Fibroblast of skin of right biceps (primary cell): ENCODE measurements at places on chromosomes 7 and 10.
A peak's percentile ranks its signal among the peaks of the same experiment; 100 is the strongest.

- DNase-seq = no peak
Observed at GRCh38 chr10:13053794-13054462, 46.0 kb upstream of the OPTN start.

DNA sequence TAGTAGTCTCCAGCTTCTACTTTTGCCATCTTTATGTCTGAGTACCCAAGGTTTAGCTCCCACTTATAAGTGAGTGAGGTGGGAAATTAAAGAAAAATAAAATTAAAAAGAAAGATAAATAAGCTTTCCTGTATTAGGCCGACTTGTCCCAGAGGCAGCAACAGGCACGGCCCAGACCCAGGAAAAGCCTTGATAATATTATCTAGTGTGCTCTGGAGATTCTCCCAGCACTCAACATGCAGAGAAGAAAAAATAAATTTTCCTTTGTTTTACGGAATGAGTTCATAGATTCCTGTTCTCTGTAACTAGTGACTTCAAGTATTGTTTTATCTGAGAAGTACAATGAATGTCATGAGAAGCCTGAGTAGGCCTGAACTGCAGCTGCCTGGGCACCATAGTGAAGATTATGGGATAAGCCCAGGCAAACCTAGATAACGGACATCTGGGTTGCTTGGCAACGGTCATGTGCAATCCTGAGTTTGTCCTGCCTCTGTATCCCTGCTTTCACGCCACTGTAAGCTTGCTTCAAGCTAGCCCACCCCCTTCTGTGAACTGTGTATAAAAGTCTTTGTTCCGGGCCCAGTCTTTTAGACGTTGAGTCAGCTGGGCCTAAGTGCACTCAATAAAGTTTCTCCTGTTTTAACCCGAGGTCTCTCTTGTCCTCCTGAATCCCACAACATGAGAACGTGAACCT, 6.4 kb downstream of the ATE1 start:
- DNase-seq = no peak

DNA sequence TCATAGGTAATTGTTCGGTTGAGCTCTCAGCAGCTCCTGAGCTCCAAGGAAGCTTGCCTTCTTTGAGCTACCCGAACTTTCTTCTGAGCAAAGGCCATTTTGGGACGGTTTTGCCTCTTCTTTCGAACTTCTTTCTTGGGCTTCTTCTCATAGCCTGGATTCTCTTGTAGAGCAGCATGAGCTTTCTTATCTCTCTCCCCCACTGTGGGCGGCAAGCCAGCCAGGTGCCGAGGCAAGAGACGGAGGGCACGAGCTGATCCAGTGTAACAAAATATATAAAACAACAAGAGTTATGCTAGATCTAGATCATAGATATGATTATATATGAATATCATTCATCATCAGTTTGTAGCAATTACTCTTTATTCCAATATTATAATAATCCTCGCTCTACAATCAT, 16.5 kb upstream of the KNDC1 start:
- DNase-seq = no peak

- no peak for DNase-seq
Observed at GRCh38 chr7:154861589-154861988, 141.3 kb downstream of the PAXIP1 start.

DNA sequence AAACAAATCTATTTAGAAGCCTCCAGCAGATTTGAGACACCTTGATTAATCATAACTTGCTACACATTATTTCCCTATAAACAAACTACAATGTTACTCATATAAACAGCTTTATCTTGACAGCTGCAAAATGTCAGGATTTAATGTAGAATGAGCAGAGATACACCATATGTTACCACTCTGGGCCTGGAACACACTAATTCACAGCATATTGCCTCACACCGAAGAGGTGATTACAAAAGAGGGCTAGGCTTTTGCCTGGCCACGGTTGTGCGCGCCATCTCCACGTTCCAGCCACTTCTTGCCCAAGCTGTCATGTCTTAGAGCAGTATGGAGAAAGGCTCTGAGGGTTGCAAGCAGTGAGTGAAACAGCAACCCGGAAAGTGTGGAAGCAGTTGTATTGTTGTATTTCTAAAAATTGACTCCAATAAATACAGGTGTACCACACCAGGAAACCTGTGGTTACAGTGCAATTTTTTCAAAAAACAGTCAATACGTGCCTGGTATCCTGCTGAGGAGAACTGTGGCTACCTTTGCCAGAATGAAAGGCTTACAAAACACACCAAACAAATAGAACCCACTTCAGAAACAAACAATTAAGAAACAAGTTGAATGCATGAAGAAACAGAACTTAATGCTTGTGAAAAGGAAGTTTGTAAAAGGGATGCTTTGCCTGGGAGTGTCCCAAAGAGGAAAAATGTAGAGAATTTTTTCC, 498.1 kb downstream of the PLXNA4 start:
- no peak for DNase-seq

GRCh38 chr10:128971374-128972035, 495.5 kb upstream of the MGMT start:
- DNase-seq = no peak

DNA sequence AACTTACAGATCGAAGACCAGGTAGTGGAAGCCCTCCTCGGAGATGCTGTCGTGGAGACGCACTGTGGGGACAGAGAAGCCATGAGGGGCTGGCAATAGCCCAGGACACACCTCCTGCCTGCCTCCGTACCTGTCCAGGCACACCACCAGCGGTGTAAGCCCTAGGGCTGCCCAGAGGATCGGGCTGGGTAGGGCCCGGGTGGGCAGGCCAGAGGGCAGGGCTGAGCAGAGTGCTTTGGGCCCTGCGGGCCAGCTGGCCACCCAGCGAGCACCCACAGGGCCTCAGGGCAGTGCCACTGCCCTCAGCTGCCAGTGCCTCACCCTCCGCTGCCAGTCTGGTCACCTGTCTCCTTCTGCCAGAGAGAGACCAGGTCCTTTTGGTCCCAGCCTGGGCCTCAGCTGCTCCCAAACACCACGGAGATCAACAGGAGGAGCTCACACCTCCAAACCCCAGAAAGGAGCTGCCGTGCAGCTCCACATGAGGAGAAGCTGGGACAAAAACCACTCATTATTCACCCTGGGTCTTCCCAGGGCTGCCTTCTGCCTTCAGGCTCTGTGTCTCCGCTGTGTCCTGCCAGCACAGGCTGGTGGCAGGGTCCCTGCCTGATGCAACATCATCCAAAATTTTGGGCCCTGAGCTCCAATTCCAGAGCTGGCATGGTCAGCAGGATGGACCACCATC, 58.2 kb downstream of the YKT6 start:
- DNase-seq = no peak

DNA sequence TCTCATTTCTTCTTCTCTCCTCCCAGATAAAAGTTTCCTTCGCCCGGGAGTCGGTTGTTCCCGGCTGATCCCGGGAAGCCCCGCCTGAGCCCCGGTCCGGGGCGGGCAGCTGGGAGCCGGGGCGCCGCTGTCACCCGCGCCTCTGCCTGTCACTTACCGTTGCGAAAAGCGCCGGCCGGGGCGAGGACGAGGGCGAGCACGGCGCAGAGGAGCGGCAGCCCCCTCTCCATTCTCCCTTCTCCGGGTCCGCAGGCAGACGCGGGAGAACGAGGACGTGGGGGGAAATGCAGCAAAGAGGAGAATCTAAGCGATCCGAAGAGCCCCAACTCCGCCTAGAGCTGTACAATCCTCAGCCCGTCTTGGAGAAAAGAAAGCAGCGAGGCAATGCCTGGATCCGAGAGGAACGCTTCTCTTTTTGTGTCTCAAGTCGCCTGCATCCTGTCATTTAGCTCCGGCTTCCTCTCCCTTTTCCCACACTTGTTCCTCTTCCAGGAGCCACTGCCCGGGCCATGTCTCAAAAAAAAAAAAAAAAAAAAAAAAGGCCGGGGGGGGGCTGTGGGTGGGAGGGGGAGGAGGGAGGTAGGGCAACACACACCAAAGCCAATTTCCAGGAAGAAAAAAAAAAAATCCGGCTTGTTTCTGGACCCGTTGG, at the start of gene NRP1:
NRP1 (minus strand) TSS at position 515 of the 652 bp plus-strand sequence; CDS start at position 230, 285 bp downstream.
- DNase-seq = no peak

DNA sequence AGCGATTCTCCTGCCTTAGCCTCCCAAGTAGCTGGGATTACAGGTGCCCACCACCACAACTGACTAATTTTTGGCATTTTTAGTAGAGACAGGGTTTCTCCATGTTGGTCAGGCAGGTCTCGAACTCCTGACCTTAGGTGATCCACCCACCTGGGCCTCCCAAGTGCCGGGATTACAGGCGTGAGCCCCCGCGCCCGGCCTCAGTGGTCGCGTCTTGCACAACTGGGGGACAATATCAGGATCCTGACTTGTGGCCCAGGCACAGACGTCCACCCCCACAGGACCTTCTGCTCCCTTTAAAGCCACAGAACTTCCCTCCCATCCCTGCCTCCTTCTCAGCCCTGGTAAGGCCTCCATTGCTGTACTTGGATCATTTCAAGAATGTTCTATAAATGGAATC, 16.8 kb upstream of the LARP4B start:
- DNase-seq = no peak

- DNase-seq = peak; percentile 38
Observed at GRCh38 chr7:32937344-32938174, 19.7 kb upstream of the FKBP9 start.
